RKO (cell line): ENCODE measurements at places on chromosomes 3 and 15.

GRCh38 chr3:196321162-196321561, 3.1 kb upstream of the DYNLT2B start:
- no peak for DNase-seq

- DNase-seq, result no peak
These were observed 176.9 kb downstream of the BBX start for GRCh38 chr3:107699682-107700081.

DNA sequence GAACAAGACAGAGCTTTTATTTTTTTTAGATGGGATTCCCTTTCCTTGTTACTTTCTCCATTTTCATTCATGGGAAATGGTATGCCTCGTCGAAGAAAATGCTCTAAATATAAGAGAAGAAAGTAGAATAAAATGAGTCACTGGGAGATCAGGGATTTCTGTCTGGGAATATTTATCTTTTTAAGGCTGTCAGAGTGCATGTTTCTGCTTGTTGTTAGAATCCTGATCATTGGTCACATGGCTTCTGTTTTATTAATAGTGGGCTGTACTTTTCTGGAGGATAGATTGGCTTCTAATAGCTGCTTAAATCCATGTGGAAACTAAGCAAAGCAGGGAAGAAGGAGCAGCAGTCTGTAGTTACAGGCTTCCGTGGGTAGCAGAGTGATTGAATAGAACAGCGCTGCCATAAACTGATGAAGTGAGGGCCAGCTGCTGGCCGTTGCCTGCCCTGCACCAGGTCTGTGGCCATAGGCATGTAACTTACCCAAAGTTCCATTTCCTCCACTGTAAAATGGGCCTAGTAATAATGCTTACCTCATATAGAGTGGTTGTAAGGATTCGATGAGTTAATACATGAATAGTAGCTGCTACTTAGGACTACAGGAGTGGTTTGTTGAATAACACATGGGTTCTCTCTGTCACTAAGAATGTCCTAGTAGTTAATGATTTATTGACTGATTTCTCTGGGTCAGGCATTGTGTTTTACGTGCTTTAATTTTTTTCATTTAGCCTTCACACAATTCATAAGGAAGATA, 289.9 kb downstream of the SATB1 start:
- no peak for DNase-seq

DNA sequence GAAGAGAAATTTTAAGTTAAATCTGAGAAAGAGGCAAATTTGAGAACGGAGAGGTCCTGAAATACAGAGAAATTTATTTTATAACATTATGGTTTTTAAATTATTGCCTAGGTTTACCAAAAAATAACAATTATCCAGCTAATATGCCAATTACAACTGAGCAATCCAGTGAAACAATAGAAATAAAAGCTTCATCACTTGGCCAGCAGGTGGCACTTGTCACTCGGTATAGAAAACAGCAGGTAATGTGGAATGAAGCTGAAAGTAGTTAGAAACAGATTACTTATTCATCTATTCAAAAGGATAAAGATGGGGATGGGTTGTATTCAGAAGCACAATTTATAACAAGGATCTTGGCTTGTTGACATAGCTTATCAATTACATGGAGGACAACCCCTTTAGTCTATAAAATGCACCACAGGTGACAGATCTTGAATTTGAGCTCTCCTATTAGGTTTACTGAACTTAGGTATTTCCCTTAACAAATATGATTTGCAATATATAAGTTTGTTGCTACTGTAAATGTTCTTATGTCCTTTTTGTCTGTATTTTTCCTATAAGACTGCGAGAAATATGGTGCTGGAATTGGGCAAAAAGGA, 70.1 kb upstream of the GUCA1C start:
- DNase-seq, result peak; percentile 59

GRCh38 chr3:14564741-14565140, 24.6 kb upstream of the GRIP2 start:
- DNase-seq, result no peak

DNA sequence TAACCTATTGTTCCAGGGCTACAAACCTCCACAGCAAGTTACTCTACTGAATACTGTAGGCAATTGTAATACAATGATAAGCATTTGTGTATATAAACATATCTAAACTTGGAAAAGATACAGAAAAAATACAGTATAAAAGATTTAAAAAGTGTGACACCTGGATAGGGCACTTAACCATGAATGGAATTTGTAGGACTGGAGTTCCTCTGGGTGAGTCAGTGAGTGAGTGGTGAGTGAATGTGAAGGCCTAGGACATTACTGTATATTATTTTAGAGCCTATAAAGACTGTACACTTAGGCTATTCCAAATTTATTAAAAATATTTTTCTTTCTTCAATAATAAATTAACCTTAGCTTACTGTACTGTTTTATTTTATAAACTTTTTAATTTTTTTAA, 38.4 kb upstream of the SLC25A36 start:
- DNase-seq, result no peak

- no peak for DNase-seq
These were observed 180.5 kb upstream of the FEZF2 start for GRCh38 chr3:62553811-62554210.

DNA sequence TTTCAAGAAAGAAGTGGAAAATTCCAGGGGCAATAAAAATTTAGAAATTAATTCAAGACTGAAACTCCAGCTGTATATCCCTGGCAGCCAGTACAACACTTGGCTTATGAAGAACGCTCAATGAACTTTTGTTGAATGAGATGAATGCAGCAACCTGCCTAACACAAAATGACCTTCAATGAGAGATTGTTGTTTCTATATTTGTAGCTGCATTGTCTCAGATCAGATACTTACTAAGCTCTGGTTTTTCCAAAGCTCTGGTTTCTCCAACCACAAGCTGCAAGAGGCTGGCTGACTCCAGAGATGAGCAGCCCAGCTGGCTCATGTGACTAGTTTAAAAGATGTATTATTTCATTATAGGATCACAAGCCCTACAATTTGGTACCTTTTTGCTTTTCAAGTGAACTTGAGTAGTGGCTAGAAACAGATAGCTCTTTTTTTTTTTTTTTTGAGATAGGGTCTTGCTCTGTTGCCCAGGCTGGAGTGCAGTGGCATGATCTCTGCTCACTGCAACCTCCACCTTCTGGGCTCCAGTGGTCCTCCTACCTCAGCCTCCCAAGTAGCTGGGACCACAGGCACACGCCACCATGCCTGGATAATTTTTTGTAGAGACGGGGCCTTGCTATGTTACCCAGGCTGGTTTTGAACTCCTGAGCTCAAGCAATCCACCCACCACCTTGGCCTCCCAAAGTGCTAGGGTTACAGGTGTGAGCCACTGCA, 57.4 kb downstream of the UMPS start:
- DNase-seq, result no peak

- no peak for DNase-seq
These were observed 8.2 kb upstream of the TMEM62 start for GRCh38 chr15:43125100-43125661.

GRCh38 chr15:74785194-74786032, 3.5 kb downstream of the CSK start:
- DNase-seq, result no peak

DNA sequence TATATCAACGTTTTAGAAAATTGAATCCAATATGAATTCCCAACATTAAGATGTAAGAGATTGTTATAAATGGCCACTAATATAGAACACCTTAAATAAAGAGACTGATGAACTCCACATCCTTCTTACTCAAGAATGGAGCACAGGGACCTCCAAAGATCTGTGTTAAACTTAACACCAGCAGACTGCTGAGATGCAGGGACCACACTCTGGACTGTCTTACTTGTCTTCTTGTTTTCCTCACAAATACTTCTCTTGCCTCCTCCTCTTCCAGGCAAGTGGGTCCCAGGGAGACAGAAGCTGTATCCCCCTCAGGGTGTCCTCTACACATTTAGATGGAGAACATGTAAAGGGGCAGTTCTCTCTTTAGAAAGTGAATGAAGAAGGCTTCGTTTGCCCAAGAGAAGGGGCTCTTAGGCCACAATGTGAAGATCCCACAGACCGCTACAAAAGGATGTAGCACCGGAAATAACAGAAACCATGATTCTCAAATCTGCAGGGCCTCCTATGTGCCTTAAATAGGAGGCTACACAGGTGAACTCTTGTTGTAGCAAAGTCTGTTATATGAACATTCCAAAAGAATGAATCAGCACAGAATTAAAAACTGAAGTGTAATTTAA, 52.2 kb downstream of the SATB1 start:
- no peak for DNase-seq

DNA sequence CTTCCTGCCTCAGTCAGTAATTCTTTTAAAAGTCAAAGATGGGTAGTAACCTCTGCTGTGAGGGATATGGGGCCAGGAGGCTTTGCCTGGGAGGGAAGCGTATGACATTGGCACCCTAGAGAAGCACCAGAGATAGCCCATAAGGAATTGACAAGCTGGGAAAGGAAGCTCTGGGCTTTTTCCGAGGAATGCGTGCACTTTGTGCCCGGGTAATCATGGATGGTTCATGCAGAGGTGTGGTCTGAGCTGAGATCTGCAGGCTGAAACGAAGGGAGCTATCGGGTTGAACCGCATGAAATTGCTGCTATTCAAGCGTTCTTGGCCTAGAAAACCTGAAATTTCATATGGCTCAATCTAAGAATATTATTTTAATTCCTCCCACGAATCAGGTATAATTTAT, 127.7 kb upstream of the TLE3 start:
- DNase-seq, result no peak

DNA sequence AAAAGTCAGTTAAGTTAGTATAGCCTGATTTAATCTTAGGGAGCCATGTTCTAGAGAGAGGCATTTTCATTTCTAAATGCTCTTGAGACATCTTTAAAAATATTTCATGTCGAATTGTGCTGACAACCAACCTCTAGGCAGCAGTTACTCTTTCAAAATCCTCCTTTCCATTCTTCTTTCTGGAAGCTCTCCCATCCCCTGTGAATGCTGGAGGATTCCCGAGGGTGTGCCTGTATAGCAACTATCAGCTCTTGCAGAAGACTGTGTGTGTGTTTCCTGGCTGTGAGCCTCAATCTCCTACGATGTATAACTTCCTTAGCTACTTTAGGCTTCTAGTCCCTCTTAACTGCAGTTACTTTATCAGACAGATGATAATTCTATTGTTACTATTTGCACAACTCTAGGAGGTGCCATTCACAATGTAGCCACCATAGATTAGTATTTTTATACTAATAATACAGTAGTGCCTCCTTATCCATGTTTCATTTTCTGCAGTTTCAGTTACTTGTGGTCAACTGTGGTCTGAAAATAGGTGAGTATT, 250.3 kb downstream of the EDEM1 start:
- no peak for DNase-seq

DNA sequence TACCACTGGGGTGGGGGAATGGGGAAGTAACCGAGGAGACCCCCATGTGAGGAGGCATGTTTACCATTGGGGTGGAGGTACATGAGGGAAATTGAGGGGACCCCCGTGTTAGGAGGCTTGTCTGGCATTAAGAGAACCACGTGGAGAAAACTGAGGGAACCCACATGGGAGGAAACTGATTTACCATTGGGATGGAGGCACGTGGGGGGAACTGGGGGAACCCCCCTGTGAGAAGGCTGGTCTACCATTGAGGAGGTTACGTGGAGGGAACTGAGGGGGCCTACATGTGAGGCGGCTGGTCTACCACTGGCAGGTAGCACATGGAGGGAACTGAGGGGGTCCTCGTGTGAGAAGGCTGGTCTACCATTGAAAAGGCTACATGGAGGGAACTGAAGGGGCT, 159.4 kb downstream of the FBLN2 start:
- DNase-seq, result no peak

GRCh38 chr3:45874677-45875346, 11.5 kb upstream of the CCR9 start:
- DNase-seq, result no peak

DNA sequence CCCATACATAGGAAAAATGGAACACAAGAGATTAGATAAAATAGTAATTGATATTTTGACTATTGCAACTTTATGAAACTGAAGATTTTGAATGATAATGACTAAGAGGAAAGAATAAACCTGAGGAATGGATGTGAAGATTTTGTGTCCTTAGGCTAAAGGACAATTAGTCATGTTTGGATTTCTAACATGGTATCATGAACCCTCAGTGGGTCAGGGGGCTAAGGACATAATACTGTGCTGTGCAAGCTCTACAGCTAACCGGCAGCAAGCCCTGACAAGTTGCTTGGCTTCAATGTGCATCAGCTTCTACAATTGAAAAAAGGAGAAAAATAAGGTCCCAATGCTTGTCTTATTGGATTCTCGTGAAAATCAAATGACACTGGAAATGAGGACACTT, 491.0 kb downstream of the MECOM start:
- no peak for DNase-seq
